ENCODE measurements at places on chromosomes 1 and 21.

- DNase-seq, result no peak
These were observed 12.1 kb upstream of the CDK11B start for GRCh38 chr1:1670866-1671265.

DNA sequence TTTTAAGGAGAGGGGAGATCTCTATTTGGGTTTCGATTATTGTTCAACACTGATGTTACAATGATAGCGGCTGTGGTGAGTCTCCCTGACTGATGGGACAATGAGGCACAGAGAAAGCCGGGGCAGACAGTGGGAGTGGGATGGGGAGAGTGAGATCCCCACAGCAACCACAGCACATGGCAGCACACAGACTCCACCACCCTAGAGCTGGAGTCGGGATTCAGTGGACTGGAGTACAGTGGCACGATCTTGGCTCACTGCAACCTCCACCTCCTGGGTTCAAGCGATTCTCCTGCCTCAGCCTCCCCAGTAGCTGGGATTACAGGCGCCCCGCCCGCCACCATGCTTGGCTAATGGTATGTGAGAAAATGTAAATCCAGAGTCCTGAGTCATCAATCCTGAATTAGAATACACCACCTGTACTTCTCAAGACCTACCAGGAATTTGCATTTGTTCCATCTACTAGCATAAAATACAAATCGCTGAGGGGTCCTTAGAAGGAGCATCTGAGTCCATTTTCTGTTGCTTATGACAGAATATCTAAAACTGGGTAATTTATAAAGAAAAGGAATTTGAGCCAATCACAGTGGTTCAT, 125.8 kb downstream of the TOMM20 start:
- DNase-seq, result no peak

DNA sequence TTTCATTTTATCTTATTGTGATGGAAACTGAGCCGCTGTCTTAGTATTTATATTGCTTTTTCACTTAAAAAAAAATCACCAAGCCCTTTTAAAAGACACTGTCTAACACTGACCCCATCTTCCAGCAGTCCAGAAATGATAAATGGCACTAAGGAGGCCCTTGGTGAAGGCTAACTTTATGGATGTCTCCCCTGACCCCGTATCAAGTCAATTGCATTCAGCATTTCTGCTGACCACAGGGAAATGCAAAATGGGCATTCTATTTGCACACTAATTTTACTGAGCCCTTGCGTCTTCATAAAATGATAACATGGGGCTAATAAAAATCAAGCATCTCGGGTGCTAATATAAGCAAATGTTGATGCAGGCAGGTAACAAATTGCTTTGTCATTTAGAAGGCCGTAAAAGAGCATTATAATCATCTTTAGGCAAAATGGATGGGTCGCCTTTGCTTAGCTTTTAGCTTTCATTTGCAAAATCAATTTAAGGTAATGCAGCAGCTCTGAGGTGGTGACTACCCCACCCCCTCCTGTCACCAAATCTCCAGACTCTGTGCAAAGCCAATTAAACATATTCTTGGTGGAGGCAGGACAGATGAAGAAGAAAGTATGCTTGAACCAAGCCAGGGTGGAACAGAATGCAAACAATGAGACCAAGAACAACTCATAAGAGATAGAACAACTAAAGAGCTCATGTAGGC, 110.8 kb downstream of the BEND5 start:
- no peak for DNase-seq

- no peak for DNase-seq
These were observed 40.9 kb upstream of the BCL9 start for GRCh38 chr1:147500309-147500839.

DNA sequence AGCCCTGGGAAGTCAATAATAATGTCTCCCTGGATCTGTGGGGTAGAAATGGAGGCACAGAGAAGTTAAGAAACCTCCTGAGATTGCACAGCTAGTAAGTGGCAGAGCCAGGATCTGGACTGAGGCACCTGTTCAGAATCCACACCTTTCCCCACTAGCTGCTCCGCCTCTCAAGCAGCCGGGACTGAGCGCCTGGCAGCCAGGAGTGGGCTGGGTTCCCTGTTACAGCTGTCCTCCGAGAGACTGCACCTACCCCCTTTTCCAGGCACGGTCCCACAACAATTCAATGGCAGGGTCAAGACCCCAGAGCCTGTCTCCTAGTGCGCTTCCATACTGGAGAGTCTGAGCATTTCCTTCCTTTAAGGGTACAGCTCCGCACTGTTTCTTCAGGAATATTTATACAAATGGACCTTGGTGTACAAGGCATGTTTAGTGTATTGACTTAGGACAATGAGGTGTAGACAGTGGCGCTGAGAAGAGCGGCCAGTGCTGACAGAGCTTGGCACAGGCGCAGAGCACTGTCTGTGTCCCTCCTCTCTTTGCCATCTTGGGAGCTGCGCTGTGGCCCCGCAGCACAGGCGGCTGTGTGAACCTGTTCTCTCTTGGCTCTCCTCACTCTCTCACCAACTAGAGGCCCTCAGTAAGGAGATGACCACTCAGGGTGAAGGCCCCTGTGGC, 24.4 kb downstream of the GRHL3 start:
- no peak for DNase-seq

- no peak for DNase-seq
These were observed 116.4 kb downstream of the SYT2 start for GRCh38 chr1:202593845-202594244.

GRCh38 chr1:116496380-116496779, 74.4 kb downstream of the CD58 start:
- DNase-seq, result no peak

DNA sequence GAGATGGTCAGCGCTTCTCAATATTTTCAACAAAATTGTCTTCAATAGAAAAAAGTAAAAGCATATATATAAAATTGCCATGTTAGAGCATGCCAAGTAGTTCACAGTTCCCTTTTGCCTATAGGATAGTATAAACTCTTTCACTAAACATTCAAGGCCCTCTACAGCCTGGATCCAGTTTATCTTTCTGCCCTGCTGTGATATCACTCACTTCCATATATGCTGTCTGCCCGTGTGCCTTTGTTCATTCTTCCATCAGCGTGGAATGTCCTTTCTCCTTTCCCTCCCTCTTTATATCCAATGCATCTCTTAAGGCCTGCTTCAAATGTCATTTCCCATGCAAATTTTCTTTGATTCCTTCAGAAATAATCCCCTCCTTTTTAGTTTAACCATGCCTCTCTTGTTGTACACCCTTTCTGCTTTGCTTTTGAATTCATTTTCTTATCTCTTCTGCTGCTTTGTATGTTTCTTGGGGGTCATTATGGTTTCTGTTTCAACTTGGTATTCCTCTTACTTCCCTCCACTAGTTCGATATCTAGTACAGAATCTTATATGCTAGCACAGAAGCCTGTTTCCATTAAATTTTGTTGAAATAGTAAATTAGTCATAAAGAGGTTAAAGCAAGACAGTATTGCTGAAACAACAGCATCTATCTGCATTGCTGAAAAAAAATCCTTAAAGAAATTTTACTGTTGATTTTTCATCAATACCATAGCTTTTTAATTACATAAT, 44.7 kb downstream of the XCL2 start:
- DNase-seq, result no peak

DNA sequence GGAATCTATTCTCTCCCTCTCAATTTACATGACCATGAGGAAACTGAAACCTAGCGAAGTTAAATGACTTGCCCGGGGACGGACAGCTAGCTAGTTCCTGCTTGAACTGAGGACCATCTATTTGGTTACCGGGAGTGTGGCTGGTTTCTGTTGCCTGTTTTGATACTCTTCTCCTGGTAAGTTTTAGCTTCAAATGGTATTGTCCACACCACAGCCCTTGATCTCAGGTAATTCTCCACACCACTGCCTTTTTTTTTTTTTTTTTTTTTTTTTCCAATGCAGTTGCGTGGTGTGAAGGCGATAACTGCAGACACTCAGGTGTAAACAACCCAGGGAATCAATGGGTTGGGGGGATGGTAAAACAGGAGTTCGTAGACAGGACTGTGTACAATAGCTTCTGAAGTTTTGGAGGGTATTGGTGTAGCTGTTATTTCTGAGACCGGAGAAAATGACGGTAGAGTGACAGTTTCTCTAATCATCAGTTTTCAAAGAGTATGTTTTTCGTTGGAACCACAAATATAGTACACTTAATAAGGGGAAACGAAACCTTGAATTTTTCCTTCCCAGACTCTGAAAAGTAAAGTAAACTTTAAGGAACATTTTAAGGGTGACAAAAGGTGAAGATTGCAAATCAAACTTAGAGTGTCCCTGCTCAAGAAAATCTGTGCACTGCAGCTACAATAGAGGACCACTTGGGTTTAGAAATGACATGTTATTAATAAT, 125.3 kb upstream of the CACYBP start:
- no peak for DNase-seq

GRCh38 chr1:242008826-242009495, 10.1 kb upstream of the MAP1LC3C start:
- no peak for DNase-seq

DNA sequence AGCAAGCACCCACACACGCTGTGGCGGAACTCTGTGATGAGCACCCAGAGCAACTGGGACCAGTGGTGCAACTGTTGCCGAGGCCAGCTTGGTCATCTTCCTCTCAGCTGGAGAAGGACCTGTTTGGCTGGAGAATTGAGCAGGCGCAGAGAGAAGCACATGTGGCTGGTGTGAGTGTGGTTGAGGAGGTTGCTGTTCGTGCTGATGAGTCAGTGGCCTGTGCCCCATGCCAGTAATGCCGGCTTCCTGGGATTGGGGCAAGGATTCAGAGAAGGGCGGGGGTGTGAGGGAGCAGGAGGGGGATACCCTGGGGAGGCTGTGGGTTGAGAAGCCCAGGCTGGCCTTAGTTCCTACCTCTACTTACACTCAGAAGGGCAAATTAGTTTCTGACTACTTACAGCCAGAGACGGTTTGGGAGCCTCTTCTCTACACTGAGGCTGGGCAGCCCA, 57.5 kb upstream of the EPS8L3 start:
- DNase-seq, result no peak

DNA sequence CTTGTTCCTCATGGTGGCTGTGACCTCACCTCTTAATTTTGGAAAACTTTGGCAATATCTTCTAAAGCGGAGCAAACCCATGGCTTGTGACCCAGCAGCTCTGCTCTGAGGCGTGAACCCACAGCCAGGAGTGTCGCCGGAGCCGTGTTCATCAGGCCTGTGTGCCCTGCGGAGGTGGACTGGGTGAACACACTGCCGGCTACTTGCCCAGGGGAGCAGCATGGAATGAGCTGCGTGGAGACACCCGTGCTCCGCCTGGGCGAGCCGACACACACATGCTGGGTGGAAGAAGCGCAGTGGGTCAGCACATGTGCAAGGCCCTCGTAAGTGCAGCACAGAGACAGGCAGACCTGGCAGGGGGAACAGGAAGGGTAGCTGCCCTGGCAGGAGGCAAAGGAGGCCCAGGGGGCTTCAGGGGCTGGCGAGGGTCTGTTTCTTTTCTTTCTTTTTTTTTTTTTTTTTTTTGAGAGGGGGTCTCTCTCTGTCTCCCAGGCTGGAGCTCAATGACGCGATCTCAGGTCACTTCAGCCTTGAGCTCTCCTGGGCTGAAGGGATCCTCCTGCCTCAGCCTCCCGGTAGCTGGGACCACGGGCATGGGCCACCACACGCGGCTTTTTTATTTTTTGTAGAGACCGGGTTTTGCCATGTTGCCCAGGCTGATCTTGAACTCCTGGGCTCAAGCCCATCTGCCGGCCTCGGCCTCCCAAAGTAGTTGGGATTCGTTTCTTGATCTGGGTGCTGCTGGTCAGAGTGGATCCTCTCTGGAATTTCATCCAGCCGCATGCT, 41.8 kb downstream of the AGPAT3 start:
- DNase-seq, result no peak

GRCh38 chr1:57882072-57882471, 458.2 kb upstream of the DAB1 start:
- DNase-seq, result no peak

DNA sequence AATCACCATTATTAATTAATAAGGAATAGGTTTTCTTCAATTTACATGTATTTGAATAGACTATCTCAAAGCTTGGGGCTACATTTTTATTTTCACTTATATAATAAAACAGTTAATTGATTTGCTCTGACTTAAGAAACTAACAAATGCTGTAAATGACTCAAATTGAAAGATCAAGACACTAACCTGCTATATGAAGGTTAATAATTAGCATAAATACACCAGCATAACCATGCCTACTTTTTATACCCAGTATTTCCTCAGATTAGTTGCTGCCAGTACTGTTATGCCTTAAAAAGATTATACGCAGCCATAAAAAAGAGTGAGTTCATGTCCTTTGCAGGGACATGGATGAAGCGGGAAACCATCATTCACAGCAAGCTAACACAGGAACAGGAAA, 1545.1 kb downstream of the AMY1C start:
- DNase-seq, result no peak

DNA sequence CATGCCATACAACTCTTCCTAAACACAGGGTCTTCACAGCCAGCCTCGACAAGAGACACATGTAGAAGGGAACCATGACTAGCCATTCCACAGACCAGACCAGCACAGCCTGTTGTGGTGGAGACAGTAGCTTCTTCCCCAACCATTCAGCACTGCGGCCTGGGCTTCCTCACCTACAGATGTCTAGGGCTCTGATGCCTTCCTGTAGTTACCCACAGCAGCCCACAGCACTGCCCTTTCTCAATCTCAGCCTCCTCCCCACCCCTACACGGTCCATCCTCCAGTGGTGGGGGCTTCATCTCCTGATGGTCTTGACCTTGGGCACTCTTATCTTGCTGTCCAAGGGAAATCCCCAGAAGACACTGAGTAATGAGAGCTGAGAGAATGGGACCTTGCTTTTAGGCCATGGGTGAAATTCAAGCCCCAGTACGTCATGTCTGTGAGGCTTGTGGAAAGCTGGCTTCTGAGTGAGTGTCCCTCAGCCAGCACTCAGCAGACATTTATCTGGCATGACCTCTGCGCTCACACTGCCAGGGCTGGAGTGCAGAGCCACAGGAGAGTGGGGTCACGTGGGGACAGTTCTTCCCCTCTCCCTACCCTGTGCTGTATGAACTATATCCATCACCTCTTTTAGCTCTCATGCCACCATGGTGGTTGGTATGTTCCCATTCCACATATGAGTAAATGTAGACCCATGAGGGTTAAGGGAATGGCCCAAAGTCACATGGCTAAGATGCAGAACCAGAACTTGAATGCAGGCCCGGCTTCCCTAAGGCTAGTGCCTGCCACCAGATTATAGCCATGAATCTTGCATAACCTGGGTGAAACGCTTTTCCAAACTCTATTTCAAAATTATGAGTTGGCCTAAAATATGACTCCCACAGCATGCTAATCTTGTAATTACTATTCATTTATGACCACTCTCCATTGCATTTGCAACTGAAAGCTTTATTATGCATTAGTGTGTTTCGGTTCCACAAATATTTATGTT, 104.7 kb downstream of the HIVEP3 start:
- no peak for DNase-seq

- DNase-seq, result no peak
These were observed 199.2 kb upstream of the NEGR1 start for GRCh38 chr1:72481420-72481970.

Measured in T-helper 17 cell (primary cell).